ENCODE measurements at places on chromosomes 7 and 10. TPM values are rescaled to one million over a fixed set of nuclear protein-coding genes. Genes with fewer than 3 reads are reported as not detected.

WEE2 gene
- total RNA-seq, result not detected

DNA sequence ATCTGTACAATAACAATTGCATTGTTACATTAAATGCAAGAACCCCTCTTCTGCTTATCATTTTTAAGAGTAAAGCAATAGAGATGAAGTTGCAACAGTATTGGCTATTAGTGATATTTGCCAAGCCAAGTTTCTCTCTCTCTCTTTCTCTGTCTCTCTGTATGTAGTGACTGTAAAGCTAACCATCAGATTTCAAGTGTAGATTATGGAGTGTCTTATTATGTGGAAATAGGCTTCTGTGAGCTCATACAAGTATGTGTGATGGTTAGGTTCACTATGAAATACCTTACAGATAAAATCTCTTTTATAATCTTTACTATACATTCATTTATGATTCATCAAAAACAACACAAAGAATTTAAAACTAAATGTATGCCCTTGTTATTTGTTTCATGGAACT lies 28.6 kb upstream of the NRP1 start:
- DNase-seq, result no peak

GJD4 gene
- total RNA-seq, result not detected

DNA sequence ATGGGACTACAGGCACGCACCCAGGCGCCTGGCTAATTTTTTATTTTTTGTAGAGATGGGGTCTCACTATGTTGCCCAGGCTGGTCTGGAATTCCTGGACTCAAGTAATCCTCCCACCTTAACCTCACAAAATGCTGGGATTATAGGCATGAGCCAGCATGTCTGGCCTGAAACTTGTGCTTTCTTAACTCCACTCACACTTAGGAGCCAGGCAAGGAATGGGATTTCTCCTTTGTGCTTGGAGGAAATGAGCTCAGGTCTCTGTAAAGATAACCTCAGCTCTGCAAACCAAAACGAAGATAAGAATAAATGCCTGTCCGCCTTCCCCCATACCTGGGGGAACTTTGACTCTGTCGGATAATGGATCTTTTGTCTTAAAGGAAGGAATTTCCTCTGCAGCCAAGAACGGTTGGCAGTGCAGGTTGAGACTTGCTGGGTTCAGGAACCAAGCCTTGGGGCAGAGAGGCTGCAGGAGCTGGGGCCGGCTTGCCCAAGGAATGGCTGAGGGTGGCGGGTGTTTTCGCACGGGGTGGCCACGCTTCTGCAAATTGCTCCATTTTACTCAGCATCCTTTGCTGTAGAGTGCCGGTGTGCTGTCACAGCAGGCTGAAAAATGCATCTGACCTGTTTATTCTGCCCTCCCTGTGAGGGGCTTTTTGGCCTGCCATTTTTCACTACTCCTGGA lies 174.2 kb downstream of the KIAA1217 start:
- DNase-seq, result no peak

DNA sequence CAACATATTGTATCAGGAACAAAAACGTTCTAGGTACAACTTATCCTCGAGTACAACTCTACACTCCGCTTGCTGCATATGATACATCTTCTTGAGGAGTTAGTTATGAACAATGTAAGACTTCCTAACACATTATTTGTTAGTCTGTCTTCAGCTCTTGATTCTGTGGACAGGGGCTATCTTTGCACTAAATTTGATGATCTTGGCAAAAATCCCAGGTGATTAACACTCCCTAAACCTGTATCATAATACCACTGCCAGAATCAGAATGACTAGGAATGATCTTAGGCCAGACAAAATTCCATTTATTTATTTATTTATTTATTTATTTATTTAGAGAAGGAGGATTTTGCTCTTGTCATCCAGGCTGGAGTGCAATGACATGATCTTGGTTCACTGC lies 108.7 kb upstream of the AUTS2 start:
- no peak for DNase-seq

GRCh38 chr7:99036546-99037111 lies 107.3 kb downstream of the SMURF1 start:
- DNase-seq, result peak; percentile 16

TSPAN12 gene
- total RNA-seq, result not detected

DNA sequence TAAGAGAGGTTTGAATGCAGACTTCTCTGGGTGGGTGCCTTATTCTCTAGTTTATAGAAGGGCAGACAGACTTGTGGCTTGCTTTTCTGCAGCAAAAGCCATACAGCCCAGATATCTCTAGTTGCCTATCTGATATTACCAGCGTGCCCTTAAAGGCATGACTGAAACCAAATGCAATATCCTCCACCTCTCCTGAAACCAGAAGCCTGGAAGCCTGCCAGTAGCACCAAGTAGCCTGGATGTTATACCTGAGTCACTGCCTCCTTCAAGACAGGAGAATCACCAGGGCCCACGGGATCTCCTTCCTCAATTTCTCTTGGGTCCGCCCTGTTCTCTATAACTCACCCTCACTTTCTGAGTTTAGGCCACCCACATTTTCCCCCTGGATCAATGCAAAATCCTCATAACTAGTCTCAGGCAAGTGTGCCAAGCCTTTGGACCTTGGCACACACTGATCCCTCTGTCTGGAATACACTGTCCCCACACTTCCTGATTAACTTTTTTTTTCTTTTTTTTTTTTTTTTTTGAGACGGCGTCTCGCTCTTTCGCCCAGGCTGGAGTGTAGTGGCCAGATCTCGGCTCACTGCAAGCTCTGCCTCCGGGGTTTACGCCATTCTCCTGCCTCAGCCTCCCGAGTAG lies 638.4 kb downstream of the GALNT17 start:
- no peak for DNase-seq

GRCh38 chr7:78578686-78579085 lies 780.1 kb downstream of the PHTF2 start:
- no peak for DNase-seq

DNA sequence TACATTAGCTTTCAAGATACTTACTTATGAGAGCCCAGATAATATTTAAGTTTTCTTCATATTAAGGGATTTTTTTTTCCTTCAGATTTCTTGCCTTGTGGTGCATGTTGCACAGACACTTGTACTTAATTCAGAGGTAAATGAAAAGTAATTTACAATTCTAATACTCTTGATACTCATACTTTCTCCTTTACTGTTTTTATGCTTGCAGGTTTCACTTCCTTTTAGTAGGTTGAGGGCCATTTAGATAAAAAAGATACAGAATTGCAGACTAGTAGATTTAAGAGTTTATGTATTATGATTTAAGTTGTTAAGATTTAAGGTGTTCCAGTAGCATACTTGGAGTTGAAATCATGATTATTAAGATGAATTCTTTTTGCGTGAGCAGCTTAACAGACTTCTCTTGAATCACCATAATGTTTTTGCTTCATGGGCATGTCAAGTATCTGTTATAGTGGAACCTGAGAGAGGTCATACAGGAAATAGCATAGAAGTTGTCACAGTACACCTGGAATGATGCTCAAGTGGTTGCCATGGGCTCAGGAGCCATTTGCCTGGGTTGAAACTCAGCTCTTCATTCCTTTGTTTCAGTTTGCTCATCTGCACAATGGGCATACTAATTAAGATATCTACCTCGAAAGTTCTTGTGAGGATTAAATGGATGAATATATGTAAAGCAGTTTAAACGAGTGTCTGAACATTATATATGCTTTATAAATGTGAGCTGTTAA lies 174.8 kb upstream of the PRPS1L1 start:
- peak; percentile 7 for DNase-seq

GRCh38 chr7:46900312-46901263 lies 681.3 kb downstream of the TNS3 start:
- DNase-seq, result no peak

OPN1SW gene
- not detected for total RNA-seq

- peak; percentile 23 for DNase-seq
Measured at GRCh38 chr10:125797994-125798662, 22.5 kb upstream of the MMP21 start.

DNA sequence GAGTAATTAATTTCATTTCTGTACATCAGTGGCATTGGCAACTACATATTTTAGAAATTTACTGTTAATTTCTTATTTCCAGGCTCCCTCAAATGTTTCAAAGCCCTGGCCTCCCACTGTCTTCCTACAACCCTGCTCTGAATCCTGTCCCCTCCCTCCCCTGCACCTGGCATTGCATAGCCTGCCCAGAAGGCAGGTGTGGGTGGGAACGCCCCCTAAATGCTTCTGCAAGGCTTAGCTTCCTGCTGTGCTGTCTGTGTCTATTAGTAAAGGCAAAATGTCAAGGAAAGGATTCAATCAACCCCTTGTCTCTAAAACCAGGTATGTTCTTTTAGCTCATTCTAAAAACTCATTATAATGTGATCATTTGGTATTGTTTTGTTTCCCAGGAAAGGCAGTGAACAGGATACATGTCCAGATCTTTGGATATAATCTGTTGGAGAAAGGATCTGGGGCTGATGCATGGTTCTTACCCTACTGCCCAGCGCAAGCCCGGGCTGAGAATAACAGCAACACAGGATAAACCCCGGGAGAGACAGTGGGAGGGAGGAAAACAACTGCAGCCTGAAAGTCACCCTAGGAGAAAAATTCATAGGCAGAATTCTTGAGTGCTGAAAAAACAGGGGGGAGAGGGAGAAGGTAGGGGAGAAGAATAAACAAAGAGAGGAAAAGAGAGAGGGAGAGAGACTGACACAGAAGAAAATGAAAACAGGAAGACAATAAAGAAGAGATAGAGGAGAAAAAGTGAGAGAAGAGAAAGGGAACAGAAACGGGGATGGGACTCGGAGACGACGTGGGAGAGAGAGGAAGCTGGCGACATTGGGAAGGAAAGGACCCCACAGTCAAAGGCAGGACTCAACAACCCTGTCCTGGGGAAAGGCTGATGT lies 589 bp downstream of the ZNF488 start:
- DNase-seq, result peak; percentile 25
